CD14-positive monocyte (primary cell): ENCODE measurements at places on chromosomes 2 and 18. TPM values are rescaled to one million over a fixed set of nuclear protein-coding genes. Genes with fewer than 3 reads are reported as not detected.
A peak's percentile ranks its signal among the peaks of the same experiment; 100 is the strongest.

Gene ACMSD
- polyA plus RNA-seq = not detected

Gene GREB1L
- 0.02 TPM for polyA plus RNA-seq

Gene KCNK3
- polyA plus RNA-seq = not detected

Gene CNDP1
- polyA plus RNA-seq = not detected in 2 replicates

Gene TMEM87B
- 9.1 TPM for polyA plus RNA-seq

Gene MALT1
- 23.8 TPM for polyA plus RNA-seq

Gene C1QL2
- polyA plus RNA-seq = not detected

Gene RAB6C
- polyA plus RNA-seq = not detected

Gene SCYGR4
- not detected for polyA plus RNA-seq

DNA sequence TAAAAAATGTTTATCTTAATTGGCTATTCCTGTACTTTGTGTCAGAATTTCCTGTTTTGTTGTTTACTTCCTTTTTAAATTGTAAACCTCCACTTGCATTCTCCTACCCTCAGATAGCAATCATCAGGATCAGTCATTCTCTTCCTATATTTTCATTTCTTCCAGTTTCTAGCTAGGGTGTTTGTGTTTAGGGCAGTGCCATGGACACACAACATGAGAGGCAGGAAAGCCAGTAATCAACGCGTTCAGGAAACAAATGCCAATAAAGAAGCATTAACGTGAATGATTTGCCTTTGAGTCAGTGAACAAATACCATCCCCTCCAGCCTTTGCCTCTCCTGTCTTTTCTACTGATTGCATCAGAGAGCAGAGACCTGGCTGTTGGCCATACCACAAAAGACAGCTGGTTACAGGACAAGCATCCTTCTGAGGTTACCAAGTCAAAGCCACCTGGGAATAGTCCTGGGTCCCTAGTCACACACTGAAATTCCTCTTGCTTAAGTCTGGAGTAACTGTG, 56.7 kb upstream of the FHL2 start:
- H3K4me3 ChIP-seq = no peak overlapping the region
- no peak for DNase-seq
- H3K27ac ChIP-seq = no peak overlapping the region
- no peaks in the 10 kb centered on the region for H3K36me3 ChIP-seq
- no peaks in the 10 kb centered on the region for H3K4me1 ChIP-seq

DNA sequence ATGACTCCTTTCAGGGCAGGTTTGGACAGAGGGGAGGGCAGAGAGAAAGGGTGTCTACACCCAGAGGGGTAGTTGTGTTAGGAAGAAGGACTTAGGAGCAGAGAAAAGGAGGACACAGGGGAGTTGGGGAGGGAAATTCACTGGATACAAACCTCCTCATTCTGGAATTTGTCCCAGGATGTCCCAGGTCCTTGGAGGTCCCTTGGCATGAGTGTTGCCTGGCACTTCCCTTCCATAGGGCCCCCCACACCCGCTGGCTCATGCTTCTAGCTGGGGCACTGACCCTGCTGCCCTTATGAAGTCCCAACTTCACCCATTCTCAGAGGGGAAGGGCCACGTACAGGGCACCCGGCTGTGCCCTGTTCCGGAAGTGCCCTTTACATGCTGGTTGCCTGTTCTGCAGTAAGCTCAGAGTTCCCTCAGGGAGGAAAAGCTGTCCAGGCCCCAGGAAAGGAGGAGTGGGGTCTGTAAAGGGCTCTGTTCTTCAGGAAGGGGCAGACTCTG, 93.6 kb upstream of the SMAD2 start:
- H3K4me1 ChIP-seq = no peaks in the 10 kb centered on the region
- H3K36me3 ChIP-seq = no peaks in the 10 kb centered on the region
- H3K4me3 ChIP-seq = no peak overlapping the region

GRCh38 chr2:101474731-101475384, at the start of gene RFX8:
Gene RFX8, minus strand, starts transcription at chr2:101475112. Its CDS starts 8,264 bp downstream, at chr2:101466848.
- H3K4me1 ChIP-seq = peaks cover 45% of the 10 kb centered on the region
- H3K27me3 ChIP-seq = peaks cover 46% of the 10 kb centered on the region
- H3K4me3 ChIP-seq = peak within 1 kb of the TSS; percentile 42
- H3K36me3 ChIP-seq = no peaks in the 10 kb centered on the region
- DNase-seq = peak; percentile 85

DNA sequence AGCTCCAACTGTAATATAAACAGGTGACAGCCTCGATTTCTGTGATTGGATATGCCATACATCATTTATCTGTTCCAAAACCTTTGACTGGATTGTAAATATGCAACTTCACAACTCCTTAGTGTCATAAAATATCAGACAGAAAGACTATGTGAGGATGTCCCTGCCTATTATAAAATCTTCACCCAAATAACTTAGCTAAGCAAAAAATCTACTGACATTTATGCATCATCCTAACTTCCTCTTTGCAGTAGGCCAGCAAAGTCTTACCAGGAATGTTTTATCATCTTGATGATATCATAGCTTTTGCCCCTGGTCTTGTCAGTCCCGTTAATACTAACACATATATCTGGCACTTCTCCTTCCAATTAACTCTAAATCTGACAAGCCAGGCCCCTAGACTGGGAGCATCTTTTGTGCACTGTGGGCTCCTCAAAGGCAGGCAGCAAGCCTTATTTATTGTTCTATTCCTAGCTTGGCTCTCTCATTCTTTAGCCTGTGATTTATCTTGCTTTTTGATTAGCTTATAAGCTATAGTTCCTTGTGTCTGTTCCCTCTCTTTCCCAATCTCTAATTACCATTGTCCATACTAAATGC, 356.5 kb upstream of the HNMT start:
- no peak overlapping the region for H3K27ac ChIP-seq
- H3K4me1 ChIP-seq = no peaks in the 10 kb centered on the region
- no peak for DNase-seq
- no peak overlapping the region for H3K4me3 ChIP-seq

DNA sequence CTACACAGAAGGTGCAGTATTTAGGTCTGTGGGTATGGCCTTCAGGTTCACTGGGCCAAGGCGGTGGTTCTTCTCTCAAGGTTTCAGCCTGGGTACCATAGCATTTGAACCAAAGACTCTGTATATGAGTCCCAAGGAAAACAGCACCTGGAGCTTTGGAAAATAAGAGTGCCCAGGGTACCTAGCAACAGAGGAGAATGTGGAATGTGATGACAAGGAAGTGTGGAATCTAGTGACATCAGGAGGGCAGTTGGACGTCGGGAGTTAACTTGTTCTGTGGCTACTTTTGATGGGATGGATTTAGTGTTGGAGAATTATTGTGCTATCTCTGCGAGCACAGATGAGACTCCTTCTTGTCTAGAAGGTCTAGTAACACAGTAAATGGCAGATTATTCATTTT, 201.2 kb downstream of the NOL4 start:
- no peaks in the 10 kb centered on the region for H3K36me3 ChIP-seq
- H3K4me1 ChIP-seq = no peaks in the 10 kb centered on the region
- no peak for DNase-seq
- no peaks in the 10 kb centered on the region for H3K27me3 ChIP-seq
- H3K27ac ChIP-seq = no peak overlapping the region

DNA sequence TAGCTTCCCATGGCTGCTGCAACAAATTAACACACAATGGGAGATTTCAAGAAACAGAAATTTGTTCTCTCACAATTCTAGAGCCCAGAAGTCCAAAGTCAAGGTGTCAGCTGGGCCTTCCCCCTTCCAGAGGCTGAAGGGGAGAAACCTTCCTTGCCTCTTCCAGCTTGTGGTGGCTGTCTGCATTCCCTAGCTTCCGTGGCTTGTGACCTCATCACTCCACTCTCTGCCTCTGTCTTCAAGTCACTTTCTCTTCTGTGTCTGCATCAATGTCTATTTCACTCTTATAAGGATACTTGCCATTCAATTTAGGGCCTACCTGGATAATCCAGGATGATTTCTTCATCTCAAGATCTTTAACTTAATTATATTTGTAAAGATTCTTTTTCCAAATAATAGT, 16.8 kb upstream of the SRBD1 start:
- H3K36me3 ChIP-seq = no peaks in the 10 kb centered on the region
- H3K4me3 ChIP-seq = no peak overlapping the region
- no peaks in the 10 kb centered on the region for H3K4me1 ChIP-seq
- no peaks in the 10 kb centered on the region for H3K27me3 ChIP-seq
- H3K27ac ChIP-seq = no peak overlapping the region

- DNase-seq = no peak
- peak overlapping the region; percentile 36 for H3K27ac ChIP-seq
- H3K27me3 ChIP-seq = no peaks in the 10 kb centered on the region
- peaks cover 23% of the 10 kb centered on the region for H3K4me1 ChIP-seq
- peak overlapping the region; percentile 98 for H3K4me3 ChIP-seq
Measured at GRCh38 chr18:46917803-46918600, 600 bp downstream of the KATNAL2 start.

DNA sequence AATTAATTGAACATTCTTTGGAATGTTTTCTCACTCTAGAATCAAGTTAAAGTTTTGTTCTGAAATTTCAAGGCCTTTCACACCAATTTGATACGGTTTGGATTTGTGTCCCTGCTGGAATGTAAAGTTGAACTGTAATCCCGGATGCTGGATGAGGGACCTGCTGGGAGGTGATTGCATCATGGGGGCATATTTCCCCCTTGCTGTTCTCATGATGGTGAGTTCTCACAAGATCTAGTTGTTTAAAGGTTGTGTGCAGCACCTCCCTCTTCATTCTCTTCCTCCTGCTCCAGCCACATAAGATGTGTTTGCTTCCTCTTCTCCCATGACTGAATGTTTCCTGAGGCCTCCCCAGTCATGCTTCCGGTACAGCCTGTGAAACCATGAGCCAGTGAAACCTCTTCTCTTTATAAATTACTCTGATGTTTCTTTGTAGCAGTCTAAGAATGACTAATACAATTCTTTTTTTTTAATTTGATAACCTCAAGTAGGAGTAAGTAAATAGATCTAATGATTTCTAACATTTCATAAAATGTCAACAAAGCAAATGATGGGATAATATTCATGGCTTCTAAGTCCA, 144.2 kb upstream of the CDH7 start:
- no peak overlapping the region for H3K4me3 ChIP-seq
- no peaks in the 10 kb centered on the region for H3K36me3 ChIP-seq
- H3K4me1 ChIP-seq = no peaks in the 10 kb centered on the region
- H3K27me3 ChIP-seq = no peaks in the 10 kb centered on the region
- DNase-seq = no peak

GRCh38 chr18:42165922-42166513, 211.0 kb downstream of the PIK3C3 start:
- H3K4me3 ChIP-seq = no peak overlapping the region
- no peaks in the 10 kb centered on the region for H3K4me1 ChIP-seq
- DNase-seq = no peak
- no peaks in the 10 kb centered on the region for H3K36me3 ChIP-seq
- no peak overlapping the region for H3K27ac ChIP-seq

- no peak overlapping the region for H3K27ac ChIP-seq
- H3K4me3 ChIP-seq = no peak overlapping the region
- no peaks in the 10 kb centered on the region for H3K4me1 ChIP-seq
- no peaks in the 10 kb centered on the region for H3K36me3 ChIP-seq
- H3K27me3 ChIP-seq = peaks cover 2% of the 10 kb centered on the region
Measured at GRCh38 chr18:80196528-80197320, 50.6 kb downstream of the PARD6G start.

GRCh38 chr2:68185541-68186164, 28.0 kb downstream of the PNO1 start:
- DNase-seq = peak; percentile 63
- no peaks in the 10 kb centered on the region for H3K4me1 ChIP-seq
- H3K27me3 ChIP-seq = no peaks in the 10 kb centered on the region
- H3K36me3 ChIP-seq = peaks cover 28% of the 10 kb centered on the region

- no peaks in the 10 kb centered on the region for H3K36me3 ChIP-seq
- H3K27me3 ChIP-seq = no peaks in the 10 kb centered on the region
- H3K4me1 ChIP-seq = peaks cover 17% of the 10 kb centered on the region
Measured at GRCh38 chr2:181185421-181185820, 205.0 kb downstream of the UBE2E3 start.

DNA sequence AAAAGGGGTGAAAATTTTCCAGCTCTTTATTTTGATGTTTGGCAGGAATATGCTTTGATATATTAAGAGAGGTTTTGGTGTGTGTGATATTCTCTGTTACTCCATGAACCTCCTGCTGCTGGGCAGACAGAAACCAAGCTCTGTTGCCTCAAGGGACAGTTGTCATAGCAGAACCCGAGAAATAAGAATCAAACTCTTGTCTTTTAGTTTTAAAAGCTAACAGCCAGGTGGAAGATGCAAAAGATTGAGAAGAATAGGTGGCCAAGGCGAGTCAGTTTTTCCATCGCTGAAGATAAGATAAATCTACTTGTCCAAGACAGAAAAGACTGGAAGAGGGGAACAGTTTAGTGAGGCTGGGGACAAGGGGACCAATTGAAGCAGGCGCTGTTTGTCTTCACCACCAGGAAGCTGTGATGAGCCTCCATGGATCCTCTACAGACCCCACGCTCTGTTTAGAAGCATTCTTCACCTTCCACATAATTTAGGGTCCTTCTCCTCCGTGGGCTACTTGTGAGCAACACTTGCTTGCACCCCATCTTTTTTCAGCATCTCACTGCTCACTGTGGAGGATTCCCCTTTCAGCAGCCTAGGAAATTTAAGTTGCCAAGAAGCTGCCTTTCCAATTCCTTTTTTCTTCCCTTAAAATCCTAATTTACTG, 23.9 kb downstream of the PMAIP1 start:
- DNase-seq = no peak
- peaks cover 23% of the 10 kb centered on the region for H3K4me1 ChIP-seq
- H3K27me3 ChIP-seq = no peaks in the 10 kb centered on the region
- H3K4me3 ChIP-seq = no peak overlapping the region
- no peaks in the 10 kb centered on the region for H3K36me3 ChIP-seq

DNA sequence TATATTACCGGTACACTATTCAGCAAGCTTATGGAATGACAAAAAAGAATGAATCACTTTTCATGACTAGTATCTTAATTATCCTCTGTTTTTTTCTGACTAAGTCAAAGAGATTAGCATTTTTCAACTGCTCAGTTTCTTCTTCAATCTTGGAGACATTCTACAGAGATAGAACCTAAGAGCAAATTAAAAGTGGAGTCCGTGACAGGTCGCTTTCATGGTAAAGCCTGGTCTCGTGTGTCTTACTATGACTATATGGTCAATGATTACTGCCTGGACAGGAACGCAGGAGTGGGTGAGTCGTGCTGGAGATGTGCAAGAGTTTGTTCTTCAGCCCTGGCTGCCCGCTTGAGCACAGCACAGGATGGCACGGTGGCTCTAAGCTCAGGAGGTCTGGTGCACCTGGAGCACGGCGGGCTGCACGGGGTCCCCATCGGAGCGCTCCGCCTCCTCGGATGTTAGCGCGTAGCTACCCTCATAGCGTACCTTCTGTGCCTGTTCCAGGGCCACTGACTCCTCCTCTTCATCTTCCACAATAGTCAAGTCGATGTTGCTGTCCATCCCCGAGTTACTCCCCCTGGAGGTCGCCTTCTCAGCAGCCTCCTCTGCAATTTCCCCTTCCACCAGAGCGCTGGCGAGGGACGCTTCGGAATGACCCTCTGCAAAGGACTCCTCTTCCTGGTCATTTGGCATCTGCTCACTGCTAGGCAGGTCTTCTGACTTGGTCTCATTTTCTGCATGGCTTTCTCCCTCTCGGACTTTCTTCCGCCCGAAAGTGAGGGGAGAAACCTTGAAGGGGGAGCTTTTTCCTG, 11.1 kb downstream of the CAVIN2 start:
- DNase-seq = no peak
- H3K27me3 ChIP-seq = no peaks in the 10 kb centered on the region
- no peak overlapping the region for H3K4me3 ChIP-seq
- H3K4me1 ChIP-seq = peaks cover 11% of the 10 kb centered on the region
- H3K36me3 ChIP-seq = no peaks in the 10 kb centered on the region
- H3K27ac ChIP-seq = no peak overlapping the region
